Activated CD4-positive, alpha-beta T cell treated with anti-CD3 and anti-CD28 coated beads for 24 hours (primary cell): ENCODE measurements at places on chromosomes 4 and X.

GRCh38 chrX:103919270-103919637 lies 43.2 kb upstream of the TMSB15B start:
- no peak for DNase-seq

GRCh38 chr4:115119804-115120352 lies 6.5 kb upstream of the NDST4 start:
- no peak for DNase-seq

DNA sequence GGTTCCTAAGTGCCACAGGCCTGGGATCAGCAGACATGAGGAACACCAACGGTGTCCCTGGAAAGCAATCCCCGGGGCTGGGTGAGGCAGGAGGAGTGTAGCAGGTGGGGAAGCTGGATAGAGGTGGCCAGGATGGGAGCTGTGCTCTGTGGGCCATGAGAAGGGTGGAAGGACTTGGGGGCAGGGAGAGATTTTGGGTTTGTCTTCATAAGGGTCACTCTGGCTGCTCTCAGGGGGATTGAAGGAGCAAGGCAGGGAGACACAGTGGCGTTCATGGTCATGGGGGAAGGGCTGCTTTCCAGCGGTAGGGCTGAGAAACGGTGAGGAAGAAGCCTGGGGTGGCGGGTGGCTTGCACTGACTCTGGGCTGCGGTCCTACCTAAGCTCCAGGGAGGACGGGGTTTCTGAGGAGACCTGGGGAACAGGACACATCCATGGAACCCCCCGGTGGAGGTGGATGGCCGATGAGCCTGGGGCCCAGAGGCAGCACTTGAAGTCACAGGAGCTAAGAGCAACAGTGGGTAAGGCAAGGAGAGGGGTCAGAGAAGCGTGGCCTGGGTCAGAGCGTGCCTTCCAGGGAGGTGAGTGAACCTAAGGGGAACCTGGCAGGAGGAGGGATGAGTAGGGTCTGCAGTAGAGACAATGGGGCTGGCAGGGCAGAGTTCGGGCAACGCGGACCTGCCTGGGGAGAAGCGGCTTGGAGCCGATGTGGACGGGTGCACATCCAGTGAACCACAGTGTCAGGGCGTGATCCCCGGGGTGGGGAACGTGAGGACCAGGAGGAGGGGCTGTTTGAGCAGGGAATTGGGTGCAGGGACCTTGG lies 12.4 kb upstream of the CTBP1 start:
- no peak for DNase-seq

- no peak for DNase-seq
Observed at GRCh38 chrX:10327651-10328050, 170.9 kb downstream of the CLCN4 start.

DNA sequence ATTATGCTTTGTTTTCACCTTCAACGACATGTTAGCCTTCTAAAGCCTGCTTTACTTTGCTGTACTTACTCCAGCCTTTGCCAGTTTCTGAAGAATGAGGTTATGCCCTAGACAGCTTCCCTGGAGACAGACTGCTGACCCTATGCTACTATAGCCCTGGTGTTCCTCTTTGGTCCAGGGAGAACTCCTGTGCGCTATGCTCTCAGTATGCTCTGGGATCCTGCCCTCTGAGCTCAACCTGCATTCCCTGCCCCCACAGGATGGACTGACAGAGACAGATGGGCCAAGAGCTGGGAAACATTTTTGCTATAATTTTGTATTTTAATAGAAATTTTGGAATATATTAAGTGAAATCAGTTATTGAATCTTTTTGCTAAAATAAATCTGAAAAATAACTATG lies 425.9 kb downstream of the TMA16 start:
- no peak for DNase-seq

- DNase-seq = no peak
Observed at GRCh38 chrX:15943391-15943790, 88.8 kb upstream of the AP1S2 start.

GRCh38 chrX:148958901-148959300 lies 458.5 kb downstream of the AFF2 start:
- DNase-seq = no peak

DNA sequence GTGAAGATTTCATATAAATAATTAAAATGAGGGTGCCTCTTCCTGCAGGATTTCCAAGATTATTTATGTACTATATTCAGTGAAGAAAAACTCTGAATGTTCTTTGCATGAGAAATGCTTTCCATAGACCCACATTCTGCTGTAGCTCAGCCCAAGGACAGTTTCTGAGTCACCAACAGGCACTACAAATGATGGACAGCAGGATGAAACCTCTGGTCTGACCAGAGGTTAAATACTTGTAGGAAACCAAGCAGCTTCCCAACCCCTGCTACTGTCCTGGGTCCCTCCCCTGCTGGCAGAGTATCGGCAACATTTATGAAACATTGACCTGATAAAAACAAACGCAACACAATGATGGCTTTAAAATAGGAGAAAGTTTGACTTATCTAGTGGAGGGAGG lies 73.1 kb downstream of the CXXC4 start:
- no peak for DNase-seq

- no peak for DNase-seq
Observed at GRCh38 chr4:89299153-89299791, 8.3 kb downstream of the GPRIN3 start.

GRCh38 chr4:26763063-26763462 lies 97.6 kb upstream of the STIM2 start:
- DNase-seq = no peak

GRCh38 chr4:186604124-186604807 lies 48.9 kb upstream of the MTNR1A start:
- no peak for DNase-seq
